ENCODE measurements at places on chromosomes 3 and 15.

DNA sequence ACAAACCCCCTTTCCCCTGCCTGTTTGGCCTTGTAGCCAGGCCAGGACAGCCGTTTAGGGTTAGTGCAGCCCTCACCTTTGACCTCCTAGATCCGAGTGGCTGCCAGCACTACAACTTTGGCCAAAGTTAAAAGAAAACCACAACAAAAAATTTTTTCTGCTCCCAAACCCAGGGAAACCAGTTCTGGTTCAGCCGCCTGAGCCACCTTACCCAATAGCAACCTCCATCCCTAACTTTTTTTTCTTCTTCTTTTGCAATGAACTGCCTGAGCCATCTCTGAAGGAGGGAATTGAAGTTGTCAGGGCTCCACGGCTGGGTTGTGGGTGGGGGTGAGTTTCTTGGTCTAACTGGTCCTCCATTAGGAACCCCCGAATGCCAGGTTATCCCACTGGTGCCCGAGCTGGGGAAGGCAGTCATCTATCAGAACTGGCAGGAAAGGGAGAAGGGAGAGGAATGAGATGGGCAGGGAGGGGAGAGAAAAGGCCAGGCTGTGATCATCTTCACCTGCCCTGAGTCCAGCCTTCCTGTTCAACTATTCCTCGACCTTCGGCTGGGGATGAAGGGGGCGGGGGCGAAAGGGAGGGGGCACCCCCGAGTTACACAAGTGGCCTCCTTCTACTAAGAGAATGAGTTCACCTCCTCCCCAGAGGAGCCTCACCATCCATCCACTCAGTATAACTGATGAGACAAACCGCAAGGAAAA lies 6.2 kb upstream of the NR2F2 start:
- DNase-seq = no peak

DNA sequence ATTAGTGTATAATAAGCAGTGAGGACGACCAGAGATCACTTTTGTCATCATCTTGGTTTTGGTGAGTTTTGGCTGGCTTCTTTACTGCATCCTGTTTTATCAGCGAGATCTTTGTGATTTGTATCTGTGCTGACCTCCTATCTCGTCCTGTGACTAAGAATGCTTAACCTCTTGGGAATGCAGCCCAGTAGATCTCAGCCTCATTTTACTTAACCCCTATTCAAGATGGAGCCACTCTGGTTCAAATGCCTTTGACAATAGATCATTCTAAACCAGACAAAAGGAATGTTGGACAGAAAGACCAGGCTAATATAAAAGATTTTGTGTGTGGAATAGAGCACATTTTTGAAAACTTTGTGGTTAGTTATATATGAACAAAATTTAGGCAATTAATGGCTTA lies 618.5 kb upstream of the BCHE start:
- DNase-seq = peak; percentile 84

DNA sequence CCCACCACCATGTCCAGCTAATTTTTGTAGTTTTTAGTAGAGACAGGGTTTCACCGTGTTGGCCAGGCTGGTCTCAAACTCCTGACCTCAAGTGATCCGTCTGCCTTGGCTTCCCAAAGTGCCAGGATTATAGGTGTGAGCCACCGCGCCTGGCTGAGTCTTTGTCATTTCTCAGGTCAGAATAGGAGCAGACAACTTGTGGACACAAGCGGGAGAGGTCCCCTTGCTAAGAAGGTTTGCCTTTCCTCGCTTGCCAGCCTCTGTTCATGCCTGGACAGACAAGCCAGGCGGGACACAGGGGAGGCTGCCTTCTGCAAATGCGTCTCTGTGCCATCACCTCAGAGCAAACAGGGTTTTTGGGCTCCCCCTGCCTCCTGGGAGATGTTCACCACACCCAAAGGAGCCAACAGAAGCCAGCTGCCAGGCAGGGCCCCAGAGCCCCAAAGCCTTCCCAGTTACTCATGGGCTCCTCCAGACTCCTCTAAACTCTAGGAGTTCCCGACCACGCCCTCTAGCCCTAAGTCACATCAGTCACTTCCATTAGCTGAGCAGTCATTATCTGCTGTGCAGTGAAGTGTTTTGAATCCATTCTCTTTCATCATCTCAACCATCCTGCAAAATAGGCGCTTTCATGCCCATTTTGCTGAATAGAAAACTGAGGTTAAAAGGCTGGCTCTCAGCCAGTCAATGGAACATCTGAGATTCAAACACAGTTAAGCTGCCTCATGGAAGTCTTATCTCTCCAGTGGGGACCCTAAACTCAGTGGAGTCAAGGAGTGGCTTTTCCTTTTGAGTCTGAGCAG lies 245.0 kb downstream of the UACA start:
- no peak for DNase-seq

- DNase-seq = no peak
Observed at GRCh38 chr15:61182946-61183345, 46.2 kb downstream of the RORA start.

DNA sequence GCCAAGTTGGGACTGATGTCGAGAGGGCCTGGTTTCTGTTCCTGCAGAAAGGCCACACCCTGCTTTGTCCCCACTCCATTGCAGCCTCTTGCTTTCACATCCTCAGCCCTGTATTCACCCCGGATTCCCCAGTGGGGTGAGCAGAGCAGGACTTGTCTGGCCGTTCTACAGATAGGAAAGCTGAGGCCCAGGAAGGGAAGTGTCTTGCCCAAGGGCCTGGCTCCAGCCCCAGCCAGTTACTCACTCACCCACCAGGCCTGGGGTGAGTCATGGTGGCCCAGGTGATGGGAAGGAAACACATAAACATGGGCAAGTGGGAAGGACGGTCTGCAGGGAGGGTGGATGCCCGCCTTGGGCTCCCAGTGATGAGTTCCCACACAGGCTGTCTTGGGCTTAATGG lies 6.1 kb upstream of the DUSP7 start:
- no peak for DNase-seq

DNA sequence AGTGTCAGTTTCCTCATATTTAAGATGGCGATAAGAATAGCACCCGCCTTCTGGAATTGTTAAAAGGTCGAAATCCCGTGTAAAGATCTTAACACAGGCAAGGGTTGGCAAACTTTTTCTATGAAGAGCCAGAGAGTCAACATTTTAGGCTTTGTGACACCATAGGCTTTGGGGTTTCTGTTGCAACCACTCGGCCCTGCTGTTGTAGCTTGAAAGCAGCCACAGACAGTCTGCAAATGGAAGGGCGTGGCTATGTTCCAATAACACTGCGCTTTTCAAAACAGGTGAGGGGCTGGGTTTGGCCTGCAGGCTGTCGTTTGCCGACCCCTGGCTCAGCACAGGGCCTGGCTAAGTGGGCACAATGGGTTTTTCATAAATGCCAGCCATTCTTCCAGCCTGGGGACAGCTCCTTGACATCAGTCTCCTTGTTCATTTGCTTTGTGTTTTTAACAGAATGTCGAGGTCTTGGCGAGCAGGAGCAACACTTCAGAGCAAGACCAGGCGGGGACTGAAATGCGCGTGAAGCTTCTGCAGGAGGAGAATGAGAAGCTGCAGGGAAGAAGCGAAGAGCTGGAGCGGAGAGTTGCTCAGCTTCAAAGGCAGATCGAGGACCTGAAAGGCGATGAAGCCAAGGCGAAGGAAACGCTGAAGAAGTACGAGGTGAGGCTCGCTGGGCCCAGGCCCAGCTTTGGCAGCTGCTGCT lies 75.2 kb upstream of the MYZAP start:
- no peak for DNase-seq

DNA sequence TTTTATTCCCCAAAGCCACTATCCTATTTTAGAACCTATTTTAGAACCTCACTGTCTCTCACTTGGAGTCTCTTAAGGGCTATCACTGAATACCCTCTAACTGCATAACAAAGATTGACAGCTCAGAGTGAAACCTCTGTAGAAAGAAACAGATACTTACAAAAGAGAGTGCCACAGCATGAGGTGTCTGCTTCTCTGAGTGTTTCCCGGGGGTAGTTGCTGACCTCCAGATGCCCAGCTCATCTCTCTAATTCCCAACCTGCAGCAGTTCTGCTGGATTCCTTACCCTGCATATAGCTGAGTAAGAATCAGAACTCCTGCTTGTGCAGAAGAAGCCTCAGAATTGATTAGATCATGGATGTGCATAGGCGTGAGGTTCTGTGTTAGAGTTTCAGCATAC lies 34.5 kb downstream of the P3H2 start:
- no peak for DNase-seq

DNA sequence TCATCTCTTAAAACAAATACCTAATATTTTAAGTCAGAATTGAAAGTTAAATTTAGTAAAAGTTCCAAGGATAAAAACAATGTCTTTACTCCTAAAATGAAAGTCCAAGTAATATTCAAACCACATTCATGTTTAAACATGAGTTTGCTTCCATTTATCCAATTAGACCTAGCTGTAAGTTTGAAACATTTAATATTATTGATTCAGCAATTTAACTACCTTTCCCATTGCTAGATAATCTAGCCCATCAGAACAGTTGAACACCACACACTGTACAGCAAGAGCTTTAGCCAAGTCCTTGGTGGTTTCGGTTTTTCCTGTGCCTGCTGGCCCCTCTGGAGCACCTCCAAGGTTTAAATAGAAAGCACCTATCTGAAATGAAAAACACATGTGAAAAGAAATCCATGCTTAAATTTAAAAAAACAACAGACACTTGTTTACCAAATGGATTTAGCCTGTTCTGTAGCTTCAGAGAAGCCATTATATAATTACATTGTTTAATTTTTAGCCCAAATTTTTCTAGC lies 97.8 kb downstream of the DNAH12 start:
- DNase-seq = no peak

DNA sequence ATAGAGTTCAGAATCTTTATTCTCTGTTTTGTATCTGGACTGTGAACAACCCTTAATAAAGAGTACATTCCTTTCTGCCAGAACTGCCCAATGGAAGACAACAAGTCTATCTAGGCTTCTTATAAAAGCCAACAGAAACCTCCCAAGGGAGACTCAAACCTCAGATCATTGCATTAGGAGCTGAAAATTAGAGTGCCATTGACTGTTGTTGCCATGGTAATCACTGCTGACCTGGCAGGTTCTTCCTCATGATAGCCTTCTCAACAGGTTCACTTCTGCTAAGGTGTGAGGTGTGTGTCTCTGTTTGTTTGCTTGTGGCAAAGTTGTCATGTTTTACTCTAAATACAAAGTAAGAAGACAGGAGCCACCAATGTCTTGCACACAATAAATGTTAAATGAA lies 79.2 kb downstream of the TMEM108 start:
- DNase-seq = no peak

DNA sequence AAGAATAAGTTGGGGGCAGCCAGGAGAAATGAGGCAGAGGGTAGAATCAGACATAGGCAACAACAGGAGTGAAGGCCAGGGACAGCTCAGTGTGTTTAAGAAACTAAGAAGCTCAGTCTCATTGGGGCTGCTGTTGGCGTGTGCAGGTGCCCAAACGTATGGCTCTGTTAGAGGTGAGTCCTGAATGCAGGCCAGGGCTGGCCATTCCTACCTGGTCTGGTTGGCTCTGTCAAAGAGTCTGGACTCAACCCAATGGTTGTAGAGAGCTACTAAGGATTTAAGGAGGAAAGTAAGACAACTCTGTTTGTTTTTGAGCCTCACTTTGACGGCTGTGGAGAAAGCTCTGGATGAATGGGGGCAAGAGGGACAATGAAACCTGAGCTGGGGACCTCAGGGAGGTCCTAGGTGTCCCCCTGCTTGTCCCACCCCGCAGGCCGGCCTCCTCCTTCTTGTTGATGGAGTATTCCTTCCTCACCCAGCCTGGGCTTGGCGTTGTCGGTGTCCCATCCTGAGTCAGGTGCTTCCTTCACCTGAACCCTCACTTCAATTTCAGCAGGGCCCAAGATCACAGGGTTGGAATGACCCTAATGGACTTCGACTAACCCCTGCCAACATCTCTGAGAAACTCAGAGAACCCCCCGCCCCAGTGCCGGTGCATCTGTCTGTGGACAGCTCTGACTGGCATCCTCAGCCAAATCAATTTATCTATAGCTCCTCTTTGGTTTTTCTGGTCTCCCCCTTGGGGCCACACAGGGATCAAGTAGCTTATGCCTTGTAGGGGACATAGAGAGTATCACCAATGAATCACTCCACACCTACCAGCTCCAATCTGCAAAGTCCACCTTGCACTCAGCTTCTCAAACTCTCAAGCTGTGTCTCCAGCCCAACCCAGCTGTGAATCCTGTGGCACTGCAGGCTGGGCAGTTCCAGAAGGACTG lies 8.3 kb downstream of the ITGA11 start:
- DNase-seq = no peak

GRCh38 chr3:168168743-168169142 lies 73.0 kb upstream of the GOLIM4 start:
- no peak for DNase-seq

GRCh38 chr15:56342653-56343052 lies 22.6 kb upstream of the TEX9 start:
- DNase-seq = no peak

- peak; percentile 20 for DNase-seq
Observed at GRCh38 chr3:31010491-31010890, 116.0 kb upstream of the GADL1 start.

DNA sequence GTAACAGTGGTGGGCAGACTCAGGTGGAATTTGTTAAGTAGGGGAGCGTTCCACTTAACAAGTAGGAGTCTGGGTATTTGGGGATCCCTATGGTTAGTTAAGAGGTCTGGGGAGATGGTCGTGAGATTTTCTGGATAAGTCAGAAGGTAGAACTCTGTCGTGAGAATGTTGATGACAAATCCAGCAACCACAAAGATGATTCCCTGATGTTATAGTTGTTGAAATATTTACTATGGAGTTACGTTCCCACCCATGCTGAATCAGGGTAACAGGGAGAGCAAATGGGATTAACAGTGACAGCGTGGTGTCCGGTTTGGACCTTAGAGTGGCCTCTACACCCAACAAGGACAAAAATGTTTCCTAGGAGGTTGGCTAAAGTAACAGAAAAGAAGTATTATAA lies 110.8 kb downstream of the MFSD1 start:
- DNase-seq = no peak

GRCh38 chr3:88221726-88222125 lies 72.0 kb downstream of the C3orf38 start:
- DNase-seq = no peak

DNA sequence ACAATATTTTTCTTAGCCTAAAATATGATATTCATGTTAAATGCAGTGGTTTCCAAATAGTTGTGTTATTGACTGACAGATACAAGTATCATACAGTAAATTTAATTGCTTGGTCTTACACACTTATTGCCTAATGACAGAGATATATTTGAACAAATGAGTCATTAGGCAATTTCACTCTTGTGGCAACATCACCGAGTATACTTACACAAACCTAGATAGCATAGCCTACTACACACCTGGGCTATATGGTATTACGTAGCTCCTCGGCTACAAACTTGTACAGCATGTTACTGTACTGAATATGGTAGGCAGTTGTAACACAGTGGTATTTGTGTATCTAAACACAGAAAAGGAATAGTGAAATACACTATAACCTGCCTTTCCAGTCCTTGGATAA lies 50.3 kb downstream of the SERPINI1 start:
- no peak for DNase-seq

GRCh38 chr15:74203914-74204431 lies 1.4 kb upstream of the STRA6 start:
- DNase-seq = peak; percentile 51

DNA sequence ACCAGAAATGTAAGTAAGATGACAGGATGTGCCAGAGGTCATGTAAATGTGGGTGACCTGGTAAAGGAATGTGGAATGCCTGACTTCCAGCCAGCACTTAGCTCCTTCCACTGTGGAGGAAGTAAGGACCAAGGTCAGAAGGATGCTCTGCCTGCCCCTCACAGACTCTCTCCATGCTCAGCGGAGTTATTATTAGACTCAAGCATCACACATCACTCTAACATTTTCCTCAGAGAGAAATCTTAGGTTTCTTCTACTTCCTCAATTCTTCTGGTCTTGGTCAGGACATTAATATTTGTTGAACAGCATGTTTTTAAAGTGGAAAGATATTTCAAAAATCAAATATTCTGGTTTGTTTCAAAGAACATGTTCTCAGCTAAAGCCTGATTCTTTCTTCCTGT lies 231.4 kb upstream of the WNT5A start:
- no peak for DNase-seq

GRCh38 chr3:65674226-65674625 lies 364.5 kb downstream of the MAGI1 start:
- no peak for DNase-seq

Measured in fibroblast of skin of left quadriceps (primary cell).